ENCODE measurements at places on chromosomes 5 and 9.

DNA sequence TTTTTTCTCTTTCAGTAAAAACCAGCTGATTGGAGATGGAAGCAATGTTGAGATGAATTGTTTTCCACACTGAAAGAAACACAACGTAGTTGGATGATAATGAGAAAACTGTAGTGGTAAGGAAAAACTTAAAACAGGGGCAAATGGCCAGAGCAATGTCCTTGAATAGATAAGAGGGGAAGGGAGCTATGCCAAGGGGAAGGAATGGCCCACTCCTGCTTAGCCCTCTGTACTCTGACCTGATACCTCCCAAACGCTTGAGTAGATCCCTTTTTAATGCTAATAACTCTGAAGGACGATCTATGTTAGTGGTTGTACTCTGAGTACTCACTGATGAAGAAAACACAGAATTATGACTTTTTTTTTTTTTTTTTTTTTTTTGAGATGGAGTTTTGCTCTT lies 114.7 kb upstream of the DAB2 start:
- no peak overlapping the region for H3K27ac ChIP-seq
- H3K4me3 ChIP-seq, result no peak overlapping the region
- no peak for DNase-seq
- no peaks in the 10 kb centered on the region for H3K36me3 ChIP-seq
- no peaks in the 10 kb centered on the region for H3K4me1 ChIP-seq
- no peaks in the 10 kb centered on the region for H3K27me3 ChIP-seq

- no peak for DNase-seq
- peaks cover 7% of the 10 kb centered on the region for H3K4me1 ChIP-seq
- no peaks in the 10 kb centered on the region for H3K36me3 ChIP-seq
- no peak overlapping the region for H3K27ac ChIP-seq
These were observed 2.6 kb upstream of the DAPK1 start for GRCh38 chr9:87494970-87495471.

GRCh38 chr5:67746103-67746502 lies 469.5 kb upstream of the PIK3R1 start:
- H3K27ac ChIP-seq, result no peak overlapping the region
- H3K27me3 ChIP-seq, result no peaks in the 10 kb centered on the region
- H3K4me1 ChIP-seq, result no peaks in the 10 kb centered on the region
- no peak overlapping the region for H3K4me3 ChIP-seq

GRCh38 chr5:80866371-80866770 lies 93.8 kb upstream of the RASGRF2 start:
- no peak overlapping the region for H3K27ac ChIP-seq
- no peaks in the 10 kb centered on the region for H3K27me3 ChIP-seq
- no peak for DNase-seq
- no peak overlapping the region for H3K4me3 ChIP-seq
- no peaks in the 10 kb centered on the region for H3K4me1 ChIP-seq

DNA sequence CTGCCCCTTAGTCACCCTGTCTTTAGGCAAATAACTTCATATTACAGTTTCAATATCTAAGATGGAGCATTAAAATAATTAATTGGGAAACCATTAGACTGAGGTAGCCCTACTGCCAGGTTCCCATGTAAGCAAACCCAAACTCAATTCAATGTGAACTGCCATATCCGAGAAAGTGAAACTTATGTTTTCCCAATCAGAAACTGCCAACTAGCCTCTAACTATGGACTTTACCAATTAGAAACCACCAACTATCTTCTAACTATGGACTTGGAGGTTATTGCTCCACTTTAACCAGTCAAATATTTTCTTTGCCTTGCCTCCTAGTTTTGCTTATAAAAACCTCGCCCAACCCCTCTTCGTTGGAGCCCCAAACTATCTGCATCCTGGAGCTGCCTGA lies 218.5 kb downstream of the ENC1 start:
- H3K36me3 ChIP-seq, result no peaks in the 10 kb centered on the region
- no peak overlapping the region for H3K27ac ChIP-seq
- no peak for DNase-seq
- H3K4me3 ChIP-seq, result no peak overlapping the region

GRCh38 chr9:68704498-68704813 lies 584 bp upstream of the PIP5K1B start:
- no peak overlapping the region for H3K27ac ChIP-seq
- DNase-seq, result no peak
- H3K4me1 ChIP-seq, result peaks cover 18% of the 10 kb centered on the region
- H3K4me3 ChIP-seq, result peak overlapping the region; percentile 48
- H3K27me3 ChIP-seq, result peaks cover 10% of the 10 kb centered on the region
- H3K36me3 ChIP-seq, result no peaks in the 10 kb centered on the region

DNA sequence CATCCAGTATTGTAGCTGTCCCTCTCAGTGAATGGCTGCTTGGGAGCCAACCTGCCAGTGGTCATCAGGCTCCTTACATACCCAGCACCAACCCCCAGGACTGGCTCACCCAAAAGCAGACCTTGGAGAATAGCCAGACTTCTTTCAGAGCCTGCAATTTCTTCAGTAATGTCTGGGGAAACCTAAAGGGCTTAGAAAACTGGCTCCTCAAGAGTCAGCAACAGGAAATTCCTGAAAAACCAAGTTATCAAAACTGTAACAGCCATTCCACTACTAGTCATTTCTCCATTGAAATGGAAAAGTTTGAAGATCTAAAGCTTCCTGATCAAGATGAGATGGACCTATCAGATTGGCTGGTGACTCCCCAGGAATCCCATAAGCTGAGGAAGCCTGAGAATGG lies 12.3 kb upstream of the STING1 start:
- no peaks in the 10 kb centered on the region for H3K27me3 ChIP-seq
- peaks cover 29% of the 10 kb centered on the region for H3K4me1 ChIP-seq
- H3K27ac ChIP-seq, result peak overlapping the region; percentile 77

- H3K27me3 ChIP-seq, result peaks cover 26% of the 10 kb centered on the region
- no peak for DNase-seq
- peak overlapping the region; percentile 75 for H3K27ac ChIP-seq
- H3K36me3 ChIP-seq, result no peaks in the 10 kb centered on the region
These were observed 6.4 kb upstream of the AGPAT2 start for GRCh38 chr9:136693490-136694162.

- no peaks in the 10 kb centered on the region for H3K27me3 ChIP-seq
- no peaks in the 10 kb centered on the region for H3K36me3 ChIP-seq
- peaks cover 37% of the 10 kb centered on the region for H3K4me1 ChIP-seq
- no peak overlapping the region for H3K4me3 ChIP-seq
These were observed 37.3 kb upstream of the FBP1 start for GRCh38 chr9:94676446-94677131.

DNA sequence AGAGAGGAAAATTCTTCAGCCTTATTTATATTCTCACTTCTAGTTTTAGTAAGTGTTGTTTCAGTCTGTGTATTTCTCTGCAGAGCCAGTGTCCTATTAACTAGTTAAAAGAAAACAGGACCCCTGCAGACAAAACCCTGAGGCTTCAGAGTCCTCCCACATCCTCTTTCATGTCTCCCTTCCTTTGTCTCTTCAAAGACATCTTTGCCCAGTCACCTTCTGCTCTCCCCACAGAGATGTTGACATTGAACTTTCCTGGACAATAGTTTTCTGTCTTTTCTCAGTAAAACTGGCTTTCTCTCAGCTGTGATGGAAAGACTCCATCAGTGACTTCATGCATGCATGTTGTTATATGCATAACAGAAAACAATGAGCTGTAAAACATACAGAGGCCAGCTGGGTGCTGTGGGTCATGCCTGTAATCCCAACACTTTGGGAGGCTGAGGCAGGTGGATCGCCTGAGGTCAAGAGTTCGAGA lies 20.2 kb downstream of the GRAMD2B start:
- no peaks in the 10 kb centered on the region for H3K36me3 ChIP-seq
- H3K4me1 ChIP-seq, result no peaks in the 10 kb centered on the region
- H3K4me3 ChIP-seq, result no peak overlapping the region

DNA sequence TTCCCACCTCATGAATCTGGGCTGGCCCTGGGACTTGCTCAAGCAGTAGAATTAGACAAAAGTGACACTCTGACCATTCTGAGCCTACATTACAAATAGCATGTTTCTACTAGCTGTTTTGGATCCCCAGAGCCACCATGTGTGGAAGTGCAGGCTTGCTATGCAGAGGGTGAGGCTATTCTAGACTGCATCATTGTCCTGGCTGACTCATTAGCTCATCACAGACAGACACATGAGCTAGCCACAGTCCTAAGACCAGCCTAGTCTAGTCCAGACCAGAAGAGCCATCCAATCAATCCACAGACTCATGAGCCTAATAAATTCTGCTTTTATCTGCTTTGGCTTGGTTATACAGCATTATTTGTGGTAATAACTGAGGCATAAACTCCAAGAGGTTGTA lies 351.9 kb downstream of the PRELID2 start:
- H3K27me3 ChIP-seq, result no peaks in the 10 kb centered on the region
- H3K27ac ChIP-seq, result no peak overlapping the region
- no peaks in the 10 kb centered on the region for H3K4me1 ChIP-seq
- no peaks in the 10 kb centered on the region for H3K36me3 ChIP-seq
- DNase-seq, result no peak

GRCh38 chr5:41869151-41869723 lies 988 bp downstream of the OXCT1 start:
- H3K4me1 ChIP-seq, result peaks cover 65% of the 10 kb centered on the region
- peak overlapping the region; percentile 78 for H3K4me3 ChIP-seq
- H3K36me3 ChIP-seq, result peaks cover 6% of the 10 kb centered on the region
- no peaks in the 10 kb centered on the region for H3K27me3 ChIP-seq
- no peak for DNase-seq

- no peak overlapping the region for H3K4me3 ChIP-seq
- H3K4me1 ChIP-seq, result peaks cover 20% of the 10 kb centered on the region
- H3K27me3 ChIP-seq, result no peaks in the 10 kb centered on the region
These were observed 287.7 kb downstream of the FBXL7 start for GRCh38 chr5:15787681-15788080.

DNA sequence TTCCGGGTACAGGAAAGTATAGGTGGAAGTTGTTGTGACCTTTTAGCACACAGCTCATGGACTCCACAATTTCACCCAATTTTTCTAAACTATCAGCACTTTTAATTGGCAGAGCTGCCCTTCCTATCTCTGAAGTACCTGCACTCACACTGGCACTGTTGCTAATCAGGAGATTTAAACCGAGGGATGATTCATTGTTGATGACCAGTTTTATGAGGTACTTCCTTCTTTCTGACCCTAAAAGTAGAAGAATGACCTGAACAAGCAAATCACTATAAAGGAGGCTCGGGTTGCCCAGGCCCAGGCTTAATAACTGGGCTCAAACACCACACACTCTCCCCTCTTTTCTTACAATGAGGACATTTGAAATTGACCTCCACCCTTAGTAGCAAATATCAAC lies 105.9 kb downstream of the KCNN2 start:
- no peak overlapping the region for H3K27ac ChIP-seq
- H3K27me3 ChIP-seq, result no peaks in the 10 kb centered on the region
- no peak for DNase-seq
- H3K4me3 ChIP-seq, result no peak overlapping the region
- no peaks in the 10 kb centered on the region for H3K4me1 ChIP-seq
- no peaks in the 10 kb centered on the region for H3K36me3 ChIP-seq

DNA sequence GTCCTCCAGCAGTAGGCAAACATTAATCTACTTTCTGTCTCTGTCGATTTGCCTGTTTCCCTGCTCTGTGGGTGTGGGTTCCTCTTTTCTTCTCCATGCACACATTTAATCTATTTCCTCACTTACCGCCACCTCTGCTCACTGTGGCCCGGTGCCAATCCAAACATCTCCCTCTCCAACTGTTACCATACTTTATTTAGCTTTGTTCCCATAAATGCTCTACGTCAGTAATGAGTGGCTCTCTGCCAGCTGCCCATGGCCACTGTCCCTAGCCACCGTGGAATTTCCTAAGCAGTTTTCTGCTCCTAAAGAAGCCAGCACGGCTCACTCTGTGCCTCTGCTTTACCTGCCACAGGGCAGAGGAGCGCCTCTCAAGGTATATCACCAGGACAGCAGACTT lies 19.5 kb upstream of the GOLPH3 start:
- peak overlapping the region; percentile 65 for H3K27ac ChIP-seq
- no peak overlapping the region for H3K4me3 ChIP-seq
- H3K27me3 ChIP-seq, result no peaks in the 10 kb centered on the region
- no peak for DNase-seq
- no peaks in the 10 kb centered on the region for H3K36me3 ChIP-seq
- H3K4me1 ChIP-seq, result peaks cover 11% of the 10 kb centered on the region

DNA sequence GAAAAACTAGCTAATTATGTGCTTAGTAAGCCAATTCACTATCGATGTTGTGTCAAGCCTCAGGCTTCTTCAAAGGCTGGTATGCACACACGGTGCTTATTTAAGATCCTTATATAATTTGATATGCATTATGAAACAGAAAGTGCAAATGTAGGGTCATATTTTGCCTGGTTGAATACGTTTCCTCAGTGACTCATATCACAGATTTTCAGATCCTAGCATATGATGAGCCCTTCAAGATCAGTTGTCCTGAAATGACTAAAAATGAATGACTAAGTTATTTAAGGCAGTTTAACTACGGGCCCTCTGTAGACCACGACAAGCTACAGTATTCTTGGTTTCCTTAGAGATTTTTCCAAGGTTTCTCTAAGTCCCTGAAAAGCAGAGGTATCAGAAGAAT lies 778.3 kb downstream of the PRELID2 start:
- no peaks in the 10 kb centered on the region for H3K36me3 ChIP-seq
- H3K4me3 ChIP-seq, result no peak overlapping the region
- no peak overlapping the region for H3K27ac ChIP-seq
- no peaks in the 10 kb centered on the region for H3K27me3 ChIP-seq

DNA sequence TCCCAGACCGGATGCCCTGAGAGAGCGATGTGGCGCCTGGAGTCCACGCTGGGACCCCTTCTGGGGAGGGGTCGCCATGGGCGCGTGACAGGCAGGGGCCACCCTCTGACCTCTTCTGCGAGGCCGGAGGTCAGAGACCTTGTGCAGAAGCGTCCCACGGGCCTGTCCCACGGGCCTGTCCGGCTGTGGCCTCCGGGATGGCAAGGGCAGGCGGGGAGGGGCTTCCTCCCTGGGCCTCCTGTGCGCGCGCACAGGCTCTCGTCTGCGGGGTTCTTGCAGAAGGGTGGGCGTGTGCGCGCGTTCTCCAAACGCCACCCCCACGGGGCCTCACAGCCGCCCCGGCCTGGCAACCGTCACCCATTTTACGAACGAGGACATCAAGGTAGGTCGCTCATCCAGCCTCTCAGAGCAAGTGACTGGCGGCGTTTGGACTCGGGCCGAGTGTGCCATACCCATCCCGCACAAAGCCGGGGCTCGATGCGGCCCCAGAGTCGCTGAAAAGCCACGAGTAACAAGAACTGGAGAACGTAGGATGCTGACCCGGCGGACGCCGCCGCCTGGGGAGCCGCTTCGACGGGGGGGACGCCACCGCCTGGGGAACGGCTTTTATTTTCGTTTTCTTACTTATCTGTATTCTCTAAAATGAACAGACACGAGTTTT lies 897 bp downstream of the AHRR start:
- no peaks in the 10 kb centered on the region for H3K36me3 ChIP-seq
- H3K4me1 ChIP-seq, result peaks cover 18% of the 10 kb centered on the region
- H3K27ac ChIP-seq, result peak overlapping the region; percentile 71
- DNase-seq, result no peak

Measured in esophagus squamous epithelium (tissue), 5 donors.